Stimulated activated naive CD4-positive, alpha-beta T cell treated with Interleukin-2 at 50 U/mL for 16 hours (primary cell): ENCODE measurements at places on chromosomes 5 and 9.

DNA sequence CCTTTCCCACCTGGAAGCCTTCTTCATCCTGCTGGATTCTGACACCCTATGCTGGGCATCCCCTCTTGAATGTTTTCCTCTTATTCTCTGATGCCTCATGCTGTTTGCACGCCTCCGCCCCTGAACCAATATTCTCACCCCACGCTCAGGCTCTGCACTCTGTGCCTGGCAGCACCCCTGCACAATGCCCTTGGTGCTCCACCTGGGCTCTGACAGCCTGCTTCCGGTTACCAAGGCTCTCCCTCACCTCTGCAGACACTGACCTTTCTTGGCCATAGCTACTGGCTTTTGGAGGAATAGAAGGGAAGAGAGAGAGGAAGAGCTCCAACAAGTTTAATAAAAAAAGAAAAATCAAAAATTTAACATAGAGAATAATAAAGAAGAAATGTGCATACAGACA is 108.7 kb upstream of the SHB start:
- DNase-seq = no peak

DNA sequence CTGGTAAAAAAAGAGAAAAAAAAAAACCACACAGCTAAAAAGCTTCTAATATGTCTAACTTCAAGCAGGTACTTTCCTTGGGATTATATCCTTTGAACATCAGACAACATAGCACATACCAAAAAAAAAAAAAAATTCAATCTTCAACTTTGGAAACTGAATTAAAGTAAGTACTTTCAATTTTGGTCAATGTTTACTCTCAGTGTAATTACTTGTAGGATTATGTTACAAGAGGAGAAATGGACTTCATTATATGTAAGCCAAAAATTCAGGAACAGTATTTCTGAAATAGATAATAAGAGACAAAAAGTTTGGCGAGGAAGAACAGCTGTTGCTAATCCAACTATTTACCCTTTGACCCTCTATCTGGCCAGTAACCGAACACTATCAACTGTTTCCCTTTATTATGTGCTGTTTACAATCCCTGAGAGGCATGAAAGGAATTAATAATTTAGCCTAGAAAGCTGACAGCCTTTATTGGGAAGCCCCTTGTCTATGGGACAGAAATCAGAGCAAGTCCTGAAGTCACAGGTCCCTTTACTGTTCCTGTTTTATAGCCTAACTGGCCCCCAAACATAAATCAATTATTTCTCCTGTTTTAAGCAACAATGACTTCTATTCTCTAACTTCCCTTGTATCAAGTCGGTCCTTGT is 46.6 kb downstream of the NR6A1 start:
- DNase-seq = no peak

- no peak for DNase-seq
Observed at GRCh38 chr9:3348169-3348568, 177.6 kb downstream of the RFX3 start.

DNA sequence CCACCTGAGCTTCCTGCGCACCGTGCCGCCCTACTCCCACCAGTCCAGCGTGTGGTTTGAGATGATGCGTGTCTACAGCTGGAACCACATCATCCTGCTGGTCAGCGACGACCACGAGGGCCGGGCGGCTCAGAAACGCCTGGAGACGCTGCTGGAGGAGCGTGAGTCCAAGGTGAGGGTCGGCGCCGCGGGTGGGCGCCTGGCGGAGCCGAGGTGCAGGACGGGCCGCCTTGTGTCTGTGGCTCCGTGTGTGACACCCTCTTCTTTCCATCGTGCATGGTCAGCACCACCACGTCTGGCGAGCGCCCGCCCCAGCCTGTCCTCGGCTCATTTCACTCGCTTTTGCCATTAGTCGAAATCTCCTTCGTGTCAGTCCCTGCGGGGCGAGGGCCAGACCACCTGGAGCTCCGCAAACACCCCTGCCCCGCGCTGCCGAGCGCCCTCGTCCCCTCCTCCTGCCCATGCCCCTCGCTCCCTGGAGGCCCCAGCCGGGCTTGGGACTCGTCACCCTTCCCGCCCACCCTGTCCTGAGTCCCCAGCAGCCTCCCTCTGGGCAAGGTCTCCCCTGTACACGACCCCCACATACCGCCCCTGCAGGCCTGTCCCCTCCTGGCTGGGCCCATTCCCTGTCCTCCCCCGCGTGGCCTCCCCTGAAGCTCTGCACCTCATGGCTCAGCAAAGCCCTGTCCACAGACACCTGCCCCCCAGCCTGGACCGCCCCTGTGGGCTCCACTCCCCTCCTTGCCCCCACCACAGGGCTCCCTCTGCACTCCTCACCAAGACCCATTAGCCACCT is 7.0 kb downstream of the GRIN1 start:
- DNase-seq = no peak

DNA sequence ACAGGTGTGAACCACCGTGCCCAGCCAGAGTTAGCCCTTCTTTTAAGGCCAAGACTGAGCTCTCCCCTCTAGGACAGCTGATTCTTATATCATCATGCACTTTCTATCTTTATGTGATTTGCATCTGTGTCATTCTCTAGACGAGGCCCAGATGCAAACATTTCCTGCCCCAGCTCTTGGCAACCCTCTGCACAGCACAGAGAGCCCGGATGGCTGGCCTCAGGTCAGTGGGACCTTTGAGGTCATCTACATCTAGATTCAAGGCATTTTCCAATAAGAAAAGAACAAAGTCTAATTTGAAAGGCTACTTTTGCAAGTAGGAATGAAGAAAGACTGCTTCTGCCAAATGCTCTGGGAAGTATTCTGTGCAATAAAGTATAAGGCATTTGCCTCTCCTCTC is 109.0 kb upstream of the DAB2 start:
- no peak for DNase-seq

- DNase-seq = no peak
Observed at GRCh38 chr9:101671567-101671966, 66.9 kb downstream of the GRIN3A start.

DNA sequence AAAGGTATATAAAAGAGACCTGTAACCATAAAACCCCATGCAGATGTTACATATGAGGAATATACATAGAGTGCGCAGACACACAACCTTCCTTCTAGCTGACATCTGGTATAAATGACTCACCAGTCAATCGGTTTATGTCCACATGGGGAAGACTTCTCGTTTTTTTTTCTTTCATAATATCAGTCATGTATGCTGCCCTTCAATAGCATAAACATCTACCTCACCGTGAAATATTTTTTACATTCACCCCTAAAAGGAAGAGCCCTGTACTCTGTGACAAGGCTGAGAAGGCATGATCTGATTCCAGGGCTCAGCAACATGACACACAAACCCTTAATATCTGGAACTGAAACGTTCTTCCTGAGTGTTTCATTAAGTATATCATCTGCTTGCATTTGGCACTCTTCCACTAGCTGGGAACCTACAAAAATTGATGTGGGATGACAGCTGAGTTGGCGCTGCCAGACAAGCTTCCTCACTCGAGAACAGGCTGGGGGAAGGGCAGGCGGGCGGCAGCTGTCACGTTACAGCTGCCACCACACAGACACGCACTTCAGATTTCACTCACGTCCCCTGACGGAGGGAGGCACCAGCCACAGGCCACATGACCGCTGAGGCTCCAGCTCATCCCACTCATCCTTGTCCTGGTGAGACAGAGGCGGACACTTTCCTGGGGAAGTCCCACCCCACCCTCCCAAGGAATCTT is 74.2 kb downstream of the SHB start:
- no peak for DNase-seq

DNA sequence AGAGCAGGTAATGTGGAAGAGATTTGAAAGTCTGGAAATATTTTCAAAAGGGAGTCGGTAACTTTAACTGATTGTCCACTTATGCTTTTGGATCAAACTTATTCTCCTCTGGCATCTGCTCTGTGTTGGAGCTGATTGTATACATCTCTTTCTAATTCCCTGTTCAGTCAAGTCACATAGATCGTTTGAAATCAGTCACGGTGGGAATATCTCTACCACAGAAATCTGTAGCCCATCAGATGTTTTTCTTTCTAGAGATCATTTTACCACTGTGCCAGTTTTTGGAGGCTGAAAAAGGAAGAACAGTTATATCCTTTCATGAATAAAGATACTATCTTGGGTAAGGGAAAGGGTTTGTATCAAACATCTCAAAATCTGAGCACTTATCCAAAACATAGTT is 1853.3 kb downstream of the EFNA5 start:
- DNase-seq = no peak

DNA sequence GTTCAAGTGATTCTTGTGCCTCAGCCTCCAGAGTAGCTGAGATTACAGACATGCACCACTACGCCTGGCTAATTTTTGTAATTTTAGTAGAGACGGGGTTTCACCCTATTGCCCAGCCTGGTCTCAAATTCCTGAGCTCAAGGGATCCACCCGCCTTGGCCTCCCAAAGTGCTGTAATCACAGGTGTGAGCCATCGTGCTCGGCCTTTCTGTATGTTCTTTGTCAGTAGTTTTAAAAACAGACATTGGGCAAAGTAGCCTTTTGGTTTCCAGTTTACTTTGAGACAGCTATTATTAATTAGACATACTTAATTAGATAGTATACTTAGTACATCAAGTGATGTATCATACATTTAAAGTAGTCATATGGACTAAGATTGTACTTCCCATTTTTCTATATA is 45.2 kb downstream of the RBM27 start:
- DNase-seq = no peak

DNA sequence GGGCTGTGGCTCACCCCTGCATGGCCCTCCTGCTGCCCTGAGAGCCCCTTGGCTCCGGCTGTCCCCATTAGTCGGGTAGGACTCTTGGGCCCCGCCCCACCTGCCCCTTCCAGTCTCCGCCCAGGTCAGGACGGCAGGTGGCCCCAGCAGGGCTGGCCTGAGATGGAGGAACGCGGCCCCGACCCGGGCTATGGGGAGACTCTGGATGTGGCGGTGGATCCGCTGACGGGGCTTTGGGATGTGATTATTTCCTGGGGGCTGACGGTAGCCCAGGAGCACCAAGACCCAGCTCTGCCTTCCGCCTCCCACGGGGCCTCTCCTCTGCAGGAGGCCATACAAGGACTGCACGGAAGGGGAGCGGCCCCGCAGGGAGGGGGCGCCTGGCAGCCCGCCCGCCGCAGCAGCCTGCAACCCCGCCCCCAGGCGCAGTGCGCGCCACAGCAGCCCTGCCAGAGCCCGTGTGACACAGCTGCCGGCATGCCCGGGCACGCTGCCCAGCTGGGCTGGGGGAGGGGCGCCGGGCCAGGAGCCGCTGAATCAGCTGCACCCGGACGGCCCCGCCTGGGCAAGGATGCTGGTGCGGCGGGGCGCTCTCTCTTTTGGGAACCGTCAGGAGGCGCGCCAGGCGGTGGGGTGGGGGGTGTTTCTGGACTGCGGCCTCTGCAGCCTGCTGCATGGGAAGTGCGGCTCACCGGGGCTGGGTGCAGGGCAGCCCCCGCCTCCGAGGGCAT is 9.2 kb downstream of the TMEM250 start:
- peak; percentile 88 for DNase-seq

GRCh38 chr5:134226441-134227192 is 744 bp upstream of the PPP2CA start:
- DNase-seq = peak; percentile 87

DNA sequence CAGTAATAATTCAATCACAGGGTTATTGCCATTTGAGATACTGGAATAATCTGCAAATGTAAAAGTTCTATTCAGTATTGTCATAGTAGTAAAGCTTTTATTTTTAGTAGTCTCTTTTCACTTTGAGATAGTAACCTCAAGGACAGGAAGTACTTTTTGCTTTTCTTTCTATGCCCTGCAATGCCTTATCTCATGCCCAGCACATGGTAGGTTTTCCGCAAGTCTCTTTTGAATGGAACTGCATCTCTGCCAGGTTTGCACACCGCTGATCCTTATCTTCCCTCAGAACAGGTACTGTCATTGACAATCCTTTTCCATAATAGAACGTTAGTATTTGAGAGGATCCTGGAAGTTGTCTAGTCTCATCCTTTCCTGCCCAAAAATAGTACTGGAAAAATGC is 91.8 kb upstream of the IFNK start:
- no peak for DNase-seq

DNA sequence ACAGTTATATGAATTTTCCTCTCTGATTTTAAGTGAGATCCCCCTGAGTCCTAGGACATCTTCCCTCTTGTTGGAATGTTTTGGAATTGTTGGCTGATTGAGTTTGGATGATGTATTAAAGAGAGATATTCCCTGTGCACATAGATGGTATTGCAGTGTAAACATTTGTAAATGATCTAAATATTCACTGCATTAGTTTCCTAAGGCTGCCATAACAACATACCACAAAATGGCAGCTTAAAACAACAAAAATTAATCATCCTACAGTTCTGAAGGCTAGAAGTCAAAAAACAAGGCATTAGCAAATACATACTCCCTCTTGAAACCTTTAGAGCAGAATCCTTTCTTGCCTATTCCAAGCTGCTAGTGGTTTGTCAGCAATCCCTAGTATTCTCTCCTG is 38.0 kb upstream of the MROH2B start:
- no peak for DNase-seq

DNA sequence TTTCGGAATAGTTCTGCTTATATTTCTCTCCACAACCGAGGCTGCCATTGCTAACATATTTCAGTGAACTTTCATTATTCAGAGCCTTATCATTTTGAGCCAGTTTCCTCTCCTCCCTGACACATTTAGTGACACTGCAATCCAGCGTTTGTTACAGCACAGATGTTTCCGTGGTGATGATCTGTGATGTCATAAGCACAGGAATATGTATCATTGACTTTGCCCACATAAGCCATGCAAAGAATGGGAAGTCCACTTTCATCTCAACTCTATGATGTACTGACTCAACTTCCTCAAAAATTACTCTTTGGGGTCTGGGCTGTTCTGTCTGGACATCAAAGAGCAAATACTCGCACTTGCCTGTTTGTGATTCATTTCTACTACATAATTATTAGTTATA is 291.8 kb downstream of the EBF1 start:
- no peak for DNase-seq

- DNase-seq = no peak
Observed at GRCh38 chr5:176788091-176788490, 22.3 kb upstream of the UNC5A start.

GRCh38 chr9:129140397-129141065 is 29.3 kb downstream of the PTPA start:
- no peak for DNase-seq

GRCh38 chr5:177434437-177434836 is 8.0 kb downstream of the GRK6 start:
- DNase-seq = peak; percentile 54

DNA sequence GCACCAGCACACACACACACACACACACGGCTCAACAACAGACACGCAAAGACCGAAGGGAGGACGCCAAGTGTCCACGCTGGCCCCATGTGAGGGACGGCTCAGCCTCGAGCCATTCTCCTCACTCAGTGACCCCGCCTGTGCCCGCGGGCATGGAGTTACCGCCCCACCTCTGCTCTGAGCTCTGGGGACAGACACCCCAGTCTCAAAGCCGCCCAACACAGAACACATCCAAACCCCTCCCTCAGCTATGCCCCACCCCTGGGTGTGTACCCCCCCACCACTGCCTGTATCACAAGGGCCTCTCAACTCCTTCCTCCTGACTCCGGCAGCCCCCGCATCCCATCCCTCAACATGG is 81.2 kb downstream of the CAMSAP1 start:
- no peak for DNase-seq

DNA sequence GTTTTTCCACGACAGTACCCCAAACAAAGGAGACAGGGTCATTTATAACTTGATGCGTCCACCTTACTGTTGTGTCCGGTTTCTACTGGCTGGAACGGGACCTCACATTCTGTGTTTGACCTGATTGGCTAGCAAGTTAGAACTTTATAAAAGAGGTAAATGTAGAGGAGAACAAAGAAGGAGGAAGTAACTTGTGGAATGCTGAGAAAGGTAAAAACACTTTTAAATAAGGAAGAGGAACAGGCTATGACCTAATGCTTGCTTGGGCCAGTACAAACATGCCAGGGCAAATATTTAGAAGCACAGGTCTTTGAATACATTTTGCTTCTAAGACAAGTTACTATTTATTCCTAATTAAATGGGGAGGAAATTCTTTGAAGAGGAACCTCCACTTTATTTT is 251.6 kb downstream of the KIAA0825 start:
- DNase-seq = no peak
